ENCODE measurements at places on chromosomes 2 and 18.

DNA sequence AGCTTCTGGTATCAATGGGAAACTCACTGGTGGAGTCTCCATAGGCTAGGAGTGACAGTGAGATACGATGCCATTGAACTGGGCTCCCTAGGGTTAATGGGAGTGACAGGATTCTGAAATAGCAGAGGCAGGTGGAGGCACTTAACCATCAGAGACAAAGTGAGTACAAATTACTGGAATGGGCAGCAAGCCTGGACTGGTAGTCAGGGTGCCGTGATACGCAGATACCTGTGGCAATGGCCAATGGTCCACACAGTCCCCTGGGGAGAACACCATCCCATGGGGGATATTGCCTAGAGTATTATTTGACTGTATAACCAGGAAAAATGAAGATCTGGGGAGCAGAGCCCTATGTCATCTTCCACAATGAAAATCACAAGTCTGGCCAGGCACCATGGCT is 17.3 kb downstream of the CHCHD5 start:
- no peak for DNase-seq
- no peak overlapping the region for H3K4me3 ChIP-seq
- H3K27me3 ChIP-seq = no peaks in the 10 kb centered on the region
- no peak overlapping the region for H3K27ac ChIP-seq

DNA sequence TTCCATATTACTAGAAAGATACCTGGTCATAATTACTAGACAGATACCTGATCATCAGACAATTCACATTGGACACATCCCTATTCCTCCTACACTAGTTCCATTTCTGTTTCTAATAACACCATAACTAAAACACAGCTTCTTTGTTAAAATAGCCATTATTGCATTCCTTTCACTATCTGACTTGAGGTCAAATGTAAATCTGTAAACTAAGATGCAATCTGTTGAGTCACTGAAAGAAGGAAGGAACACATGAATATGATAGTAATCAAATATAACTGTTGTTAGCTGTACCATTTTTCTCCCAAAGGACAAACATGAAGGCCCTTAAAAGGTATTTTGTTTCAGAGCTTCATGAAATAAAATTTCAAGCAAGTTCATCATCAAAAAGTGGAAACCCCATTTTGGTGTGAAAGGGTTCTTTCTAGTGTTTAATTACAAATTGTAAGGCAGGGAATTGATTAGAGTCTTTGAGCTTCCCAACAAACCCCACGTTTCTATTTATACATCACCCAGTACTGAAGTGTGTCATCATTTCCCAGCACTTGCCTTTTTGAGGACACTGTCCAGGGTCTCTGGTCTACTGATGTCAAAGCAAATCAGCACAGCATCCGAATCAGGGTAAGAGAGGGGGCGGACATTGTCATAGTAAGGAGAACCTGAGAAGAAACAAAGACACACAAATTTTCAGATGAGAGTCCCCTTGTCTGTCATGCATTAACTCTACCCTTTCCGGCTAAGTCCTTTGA is 13.0 kb downstream of the RND3 start:
- H3K27me3 ChIP-seq = no peaks in the 10 kb centered on the region
- DNase-seq = no peak
- H3K4me3 ChIP-seq = no peak overlapping the region
- H3K36me3 ChIP-seq = peaks cover 8% of the 10 kb centered on the region

DNA sequence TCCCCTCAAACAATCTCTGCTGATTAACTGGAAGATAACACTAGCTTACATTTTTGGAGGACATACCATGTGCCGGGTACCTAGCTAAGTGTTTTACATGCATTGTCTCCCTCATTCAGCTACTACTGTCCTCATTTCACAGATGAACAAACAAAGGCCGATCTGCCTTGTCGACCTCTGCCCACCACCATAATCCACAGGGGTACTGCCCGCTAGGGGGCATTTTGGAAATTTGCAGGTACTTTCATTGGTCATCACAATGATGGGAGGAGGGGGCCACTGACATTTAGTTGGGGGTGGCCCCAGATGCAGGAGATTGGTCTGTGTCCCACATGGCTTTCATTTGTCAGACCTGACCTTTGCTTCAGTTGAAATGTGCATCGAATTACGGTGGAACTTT is 3.9 kb upstream of the TMEM163 start:
- no peak overlapping the region for H3K27ac ChIP-seq
- no peaks in the 10 kb centered on the region for H3K27me3 ChIP-seq
- H3K4me1 ChIP-seq = peaks cover 5% of the 10 kb centered on the region
- no peak overlapping the region for H3K4me3 ChIP-seq
- no peaks in the 10 kb centered on the region for H3K36me3 ChIP-seq
- no peak for DNase-seq

DNA sequence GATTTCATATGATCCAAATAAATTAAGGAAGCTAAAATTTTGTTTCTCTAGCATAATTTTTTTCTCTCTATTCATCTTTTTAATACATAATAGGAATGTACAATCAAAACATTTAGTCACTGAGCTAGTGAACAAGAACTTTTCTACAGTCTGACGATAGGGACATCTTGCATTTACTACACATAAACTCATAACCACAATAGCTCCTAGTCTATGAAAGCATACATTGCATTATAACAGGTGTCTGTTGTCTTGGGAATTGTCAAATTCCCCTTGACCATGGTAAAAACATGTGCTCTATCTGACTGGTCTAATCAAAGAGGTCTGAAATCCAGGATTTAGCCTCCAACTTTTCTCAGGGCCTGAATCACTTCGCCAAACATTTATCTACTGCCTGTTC is 144.8 kb downstream of the FAM124B start:
- no peaks in the 10 kb centered on the region for H3K4me1 ChIP-seq
- H3K36me3 ChIP-seq = no peaks in the 10 kb centered on the region
- no peak overlapping the region for H3K4me3 ChIP-seq

- H3K27ac ChIP-seq = no peak overlapping the region
- no peaks in the 10 kb centered on the region for H3K4me1 ChIP-seq
- H3K4me3 ChIP-seq = no peak overlapping the region
- H3K36me3 ChIP-seq = peaks cover 13% of the 10 kb centered on the region
- no peak for DNase-seq
These were observed 41.0 kb downstream of the SP110 start for GRCh38 chr2:230178546-230179485.

DNA sequence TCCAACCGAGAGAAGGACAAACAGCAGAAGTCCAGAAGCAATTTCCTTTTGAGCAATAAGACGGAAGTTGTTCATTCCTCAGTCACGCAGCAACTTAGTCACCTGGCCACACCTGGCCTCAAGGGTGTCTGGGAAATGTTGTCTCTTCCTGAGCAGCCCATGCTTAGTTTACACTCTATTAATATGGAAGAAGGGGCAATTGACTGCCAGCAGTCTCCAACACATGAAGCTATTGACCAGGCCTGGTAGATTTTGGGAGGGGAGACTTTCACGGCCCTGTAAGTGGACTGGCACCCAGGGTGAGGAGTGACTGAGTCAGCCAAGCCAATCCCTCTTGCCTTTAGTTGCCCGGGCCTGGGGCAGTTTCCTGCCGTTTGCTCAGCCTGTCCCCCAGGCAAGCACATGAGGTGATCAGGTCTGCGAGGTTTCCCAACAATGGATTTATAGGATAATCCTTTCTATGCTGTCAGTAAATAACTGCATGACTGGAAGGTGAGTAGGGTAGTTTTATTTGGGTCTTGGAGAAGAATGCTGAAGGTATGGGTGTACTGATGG is 43.8 kb upstream of the PPP4R1 start:
- no peak for DNase-seq
- no peaks in the 10 kb centered on the region for H3K27me3 ChIP-seq
- no peak overlapping the region for H3K4me3 ChIP-seq
- H3K4me1 ChIP-seq = no peaks in the 10 kb centered on the region

GRCh38 chr2:53378791-53379190 is 388.8 kb upstream of the CHAC2 start:
- no peak overlapping the region for H3K4me3 ChIP-seq
- DNase-seq = no peak
- H3K36me3 ChIP-seq = no peaks in the 10 kb centered on the region
- H3K27me3 ChIP-seq = no peaks in the 10 kb centered on the region
- H3K27ac ChIP-seq = no peak overlapping the region
- H3K4me1 ChIP-seq = peaks cover 6% of the 10 kb centered on the region

GRCh38 chr2:113228351-113228750 is 50.4 kb downstream of the PAX8 start:
- H3K4me3 ChIP-seq = no peak overlapping the region
- no peak for DNase-seq
- no peak overlapping the region for H3K27ac ChIP-seq
- no peaks in the 10 kb centered on the region for H3K36me3 ChIP-seq

- no peak overlapping the region for H3K4me3 ChIP-seq
- DNase-seq = no peak
- no peak overlapping the region for H3K27ac ChIP-seq
- no peaks in the 10 kb centered on the region for H3K4me1 ChIP-seq
- H3K36me3 ChIP-seq = no peaks in the 10 kb centered on the region
- no peaks in the 10 kb centered on the region for H3K27me3 ChIP-seq
These were observed 240.5 kb upstream of the MYT1L start for GRCh38 chr2:2571301-2572150.

GRCh38 chr2:29014331-29014730 is 33.2 kb downstream of the TOGARAM2 start:
- H3K36me3 ChIP-seq = no peaks in the 10 kb centered on the region
- H3K27ac ChIP-seq = no peak overlapping the region

GRCh38 chr2:46828491-46829230 is 86.9 kb downstream of the MCFD2 start:
- H3K36me3 ChIP-seq = no peaks in the 10 kb centered on the region
- H3K27me3 ChIP-seq = no peaks in the 10 kb centered on the region
- no peak overlapping the region for H3K4me3 ChIP-seq
- H3K4me1 ChIP-seq = no peaks in the 10 kb centered on the region
- H3K27ac ChIP-seq = no peak overlapping the region
- DNase-seq = no peak

DNA sequence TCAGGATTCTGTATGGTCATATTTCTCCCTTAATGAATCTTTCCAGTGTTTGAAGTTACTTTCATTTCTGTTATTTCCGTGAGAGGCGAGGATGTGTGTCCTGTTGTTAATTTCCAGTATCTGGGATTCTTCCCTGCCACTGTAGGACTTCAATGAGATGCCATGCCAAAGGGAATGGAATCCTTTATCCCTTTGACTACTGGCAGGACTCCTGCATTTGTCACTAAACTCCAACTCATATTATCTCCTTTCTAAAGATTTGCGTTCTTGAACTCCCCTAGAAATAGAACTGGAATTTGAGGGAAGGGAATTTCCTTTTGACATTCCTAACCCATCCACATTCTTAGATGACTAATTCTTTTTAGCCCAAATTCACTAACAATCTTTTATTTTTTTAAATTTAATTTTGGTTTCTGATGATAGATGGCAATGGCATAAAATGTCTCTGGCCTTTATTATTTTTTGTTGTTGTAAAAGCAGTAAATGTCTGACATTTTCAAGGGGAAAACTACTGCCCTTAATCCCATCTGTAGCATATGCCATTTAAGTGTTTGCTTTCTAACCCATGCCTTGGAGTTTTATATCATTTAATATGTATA is 87.8 kb upstream of the EML6 start:
- peaks cover 49% of the 10 kb centered on the region for H3K36me3 ChIP-seq
- H3K4me3 ChIP-seq = no peak overlapping the region
- peaks cover 42% of the 10 kb centered on the region for H3K4me1 ChIP-seq
- peak overlapping the region; percentile 71 for H3K27ac ChIP-seq
- no peak for DNase-seq
- H3K27me3 ChIP-seq = no peaks in the 10 kb centered on the region

GRCh38 chr2:15566912-15567311 is 5.8 kb upstream of the NBAS start:
- DNase-seq = no peak
- H3K4me1 ChIP-seq = peaks cover 4% of the 10 kb centered on the region
- H3K36me3 ChIP-seq = no peaks in the 10 kb centered on the region
- no peak overlapping the region for H3K27ac ChIP-seq

GRCh38 chr2:88698498-88699233 is 7.2 kb downstream of the RPIA start:
- H3K4me1 ChIP-seq = peaks cover 50% of the 10 kb centered on the region
- peak overlapping the region; percentile 64 for H3K27ac ChIP-seq
- H3K36me3 ChIP-seq = no peaks in the 10 kb centered on the region
- H3K4me3 ChIP-seq = no peak overlapping the region

DNA sequence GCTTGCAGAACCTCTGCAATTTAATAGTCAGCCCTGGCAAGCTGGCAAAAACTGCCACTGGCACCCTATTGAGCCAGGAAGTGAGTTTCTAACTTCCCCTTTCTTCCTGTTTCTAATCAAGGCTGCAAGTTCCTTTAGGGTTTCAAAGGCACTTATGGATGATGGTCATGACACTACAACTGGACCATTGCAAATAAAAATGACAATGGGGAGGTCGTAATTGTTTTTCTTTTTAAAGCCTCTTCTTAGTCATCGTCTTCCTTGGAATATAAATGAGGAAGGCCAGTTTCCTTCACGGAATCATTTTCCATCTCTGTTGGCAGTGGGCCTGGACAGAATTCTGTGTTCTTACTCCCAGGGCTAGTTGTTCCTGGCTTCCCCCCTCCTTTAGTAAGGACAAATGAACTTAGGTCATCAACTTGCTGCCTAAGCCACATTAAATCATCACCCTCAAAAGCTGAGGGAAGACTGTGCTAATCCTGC is 35.8 kb downstream of the SH3RF3 start:
- no peak overlapping the region for H3K27ac ChIP-seq
- H3K36me3 ChIP-seq = no peaks in the 10 kb centered on the region
- H3K4me3 ChIP-seq = no peak overlapping the region
- DNase-seq = peak; percentile 28

DNA sequence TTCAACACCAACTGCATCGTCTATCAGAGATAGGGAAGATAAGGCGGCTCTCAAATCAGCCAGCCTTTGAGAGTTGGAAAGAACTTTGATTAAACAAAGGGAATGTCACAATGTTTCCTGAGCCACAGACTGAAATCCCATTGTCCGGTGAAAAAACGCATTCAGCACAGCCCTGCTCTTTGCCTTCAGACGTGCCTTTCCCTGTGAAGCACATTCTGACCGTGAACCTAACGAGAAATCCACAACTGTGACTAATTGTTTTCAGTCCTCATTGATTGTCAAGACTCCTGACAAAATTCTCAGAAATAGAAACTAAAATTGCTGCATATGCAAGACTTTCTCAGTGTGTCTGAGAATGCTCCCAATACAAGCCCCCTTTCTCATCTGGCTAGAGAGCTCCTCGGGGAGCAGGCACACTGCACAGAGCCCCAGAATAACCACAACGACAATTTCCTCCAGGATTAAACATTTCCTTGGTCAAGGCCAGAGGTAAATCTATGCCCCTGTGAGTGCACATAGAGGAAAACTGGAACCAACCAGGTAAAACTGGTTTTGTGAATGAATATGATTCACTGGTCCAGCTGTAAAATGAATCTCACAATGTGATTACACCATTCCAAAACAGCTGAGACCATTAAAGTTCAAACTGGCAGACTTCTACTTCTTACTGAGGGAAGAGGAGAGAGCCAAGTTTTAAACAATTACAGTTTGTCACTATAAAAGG is 561.9 kb upstream of the ID2 start:
- DNase-seq = no peak
- H3K27ac ChIP-seq = peak overlapping the region; percentile 65
- no peaks in the 10 kb centered on the region for H3K4me1 ChIP-seq
- no peaks in the 10 kb centered on the region for H3K36me3 ChIP-seq
- no peaks in the 10 kb centered on the region for H3K27me3 ChIP-seq

All from pancreas (tissue), 10 donors.